ENCODE measurements at places on chromosomes 2 and 18. TPM values are rescaled to one million over a fixed set of nuclear protein-coding genes. Genes with fewer than 3 reads are reported as not detected.

DNA sequence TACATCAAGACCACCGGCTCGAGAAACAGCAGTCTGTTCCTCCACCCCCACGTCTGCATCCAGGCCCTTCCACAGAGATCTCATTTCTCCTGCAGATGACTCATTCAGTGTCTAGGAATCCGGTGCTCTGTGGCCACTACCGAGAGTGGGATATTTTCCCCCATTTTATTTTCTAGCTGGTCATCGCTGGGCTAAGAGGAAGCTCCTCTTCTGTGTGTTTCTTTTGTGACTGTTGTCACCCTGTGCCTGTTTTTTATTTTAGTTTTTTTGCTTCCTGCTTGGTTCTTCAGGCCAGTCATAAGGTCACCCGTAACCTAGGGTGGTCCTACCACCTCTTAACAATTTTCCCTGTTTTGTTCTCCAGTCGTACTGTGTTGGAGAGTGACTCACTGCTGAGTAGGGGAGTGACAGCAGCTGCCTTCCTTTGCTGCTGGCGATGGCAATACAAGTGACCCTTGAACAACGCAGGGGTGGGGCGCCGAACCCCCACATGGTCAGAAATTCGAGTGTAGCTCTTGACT is 6.7 kb downstream of the RAMP1 start:
- H3K27me3 ChIP-seq: no peaks in the 10 kb centered on the region
- H3K4me3 ChIP-seq: no peak overlapping the region
- peaks cover 23% of the 10 kb centered on the region for H3K4me1 ChIP-seq

DNA sequence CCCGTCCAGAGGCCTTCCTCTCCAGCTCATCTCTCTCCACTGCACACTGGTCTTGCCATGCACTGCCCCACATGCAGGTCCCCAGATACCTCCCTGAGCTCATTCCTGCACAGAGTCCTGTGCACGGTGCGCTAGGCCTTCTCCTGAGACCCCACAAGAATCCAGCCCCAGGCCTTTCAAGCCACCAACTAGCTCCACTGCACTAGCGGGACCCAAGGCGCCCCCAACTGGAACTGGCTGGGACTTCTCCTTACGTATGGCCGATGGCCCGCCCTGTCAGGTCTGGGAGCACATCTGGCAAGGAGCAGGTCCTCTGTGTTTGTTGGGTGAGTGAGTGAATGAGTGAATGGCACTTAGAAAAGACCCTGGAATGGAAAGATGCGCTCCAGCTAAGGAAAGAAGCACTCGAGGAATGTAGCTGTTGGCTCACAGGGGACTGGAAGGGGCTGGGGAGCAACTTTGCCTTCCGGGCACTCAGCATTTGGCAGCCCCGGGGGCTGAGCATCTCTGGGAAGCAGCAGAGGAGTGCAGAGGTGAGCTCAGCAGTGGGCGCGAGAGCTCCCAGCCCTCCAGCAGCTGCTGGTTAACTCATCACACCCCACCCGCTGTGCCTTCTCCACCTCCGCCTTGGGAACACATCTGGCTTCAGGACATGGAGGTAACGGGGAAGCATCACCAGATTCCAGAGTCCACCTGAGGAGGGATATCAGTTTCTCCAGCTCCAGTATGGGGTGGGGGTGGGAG is 223.1 kb downstream of the GLI2 start:
- no peak for DNase-seq
- H3K36me3 ChIP-seq: peaks cover 68% of the 10 kb centered on the region
- no peak overlapping the region for H3K27ac ChIP-seq
- no peak overlapping the region for H3K4me3 ChIP-seq
- peaks cover 4% of the 10 kb centered on the region for H3K4me1 ChIP-seq
- H3K27me3 ChIP-seq: no peaks in the 10 kb centered on the region

- no peak for DNase-seq
- no peaks in the 10 kb centered on the region for H3K27me3 ChIP-seq
- no peak overlapping the region for H3K4me3 ChIP-seq
- no peaks in the 10 kb centered on the region for H3K36me3 ChIP-seq
- H3K27ac ChIP-seq: no peak overlapping the region
Measured at GRCh38 chr18:3620146-3621119, 170.5 kb downstream of the TGIF1 start.

- H3K36me3 ChIP-seq: no peaks in the 10 kb centered on the region
- H3K27me3 ChIP-seq: no peaks in the 10 kb centered on the region
- no peak overlapping the region for H3K4me3 ChIP-seq
- peak overlapping the region; percentile 10 for H3K27ac ChIP-seq
Measured at GRCh38 chr2:26008851-26009566, 24.9 kb upstream of the RAB10 start.

DNA sequence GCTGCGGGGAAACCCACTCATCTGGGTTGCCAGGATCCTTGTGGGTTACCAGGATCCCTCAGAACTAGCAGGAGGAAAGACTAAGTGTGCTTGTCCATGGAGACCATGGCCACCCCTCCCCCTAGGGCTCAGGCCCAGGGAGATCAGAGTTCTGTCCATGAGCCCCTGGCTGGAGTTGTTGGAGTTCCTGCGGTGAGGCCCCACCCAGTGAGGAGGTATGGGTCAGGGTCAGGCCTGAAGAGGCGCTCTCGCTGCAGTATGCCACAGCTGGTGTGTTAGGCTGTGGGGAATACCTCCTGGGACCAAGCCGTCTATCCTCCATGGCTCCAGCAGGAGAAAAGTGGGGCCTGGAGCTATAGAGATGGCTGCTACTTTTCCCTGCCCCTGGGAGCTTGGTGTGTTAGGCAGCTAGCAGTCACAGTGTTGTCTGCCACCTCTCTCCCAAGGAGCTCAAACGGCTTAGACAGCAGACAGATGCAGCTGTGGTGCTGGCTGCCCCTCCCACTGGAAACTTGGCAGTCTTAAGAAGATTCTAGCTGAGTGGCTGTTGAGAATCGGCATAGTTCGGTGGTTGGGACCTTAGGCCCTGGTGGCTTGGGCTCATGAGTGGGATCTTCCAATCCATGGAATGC is 240.3 kb upstream of the CELF4 start:
- no peak overlapping the region for H3K4me3 ChIP-seq
- no peaks in the 10 kb centered on the region for H3K4me1 ChIP-seq
- no peak overlapping the region for H3K27ac ChIP-seq
- H3K27me3 ChIP-seq: no peaks in the 10 kb centered on the region

DNA sequence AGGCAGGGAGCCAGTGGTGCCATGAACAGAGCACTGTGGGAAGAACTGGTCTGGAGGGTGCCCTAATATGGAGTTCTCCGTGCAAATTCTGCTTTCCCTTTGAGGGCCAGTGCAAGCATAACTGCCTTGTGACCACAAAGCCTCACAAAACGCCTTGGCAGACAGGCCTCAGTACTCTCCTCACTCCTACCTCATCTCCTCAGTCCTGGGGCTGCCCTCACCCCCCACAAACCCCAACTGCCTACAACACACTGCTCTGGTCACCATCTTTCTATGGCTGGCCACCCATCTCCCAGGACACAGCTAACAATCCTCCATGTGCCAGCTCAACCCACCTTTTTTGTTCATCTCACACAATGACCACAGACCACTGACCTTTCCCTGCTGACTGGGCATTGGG is 8.9 kb downstream of the COX5B start:
- H3K4me1 ChIP-seq: no peaks in the 10 kb centered on the region
- H3K27me3 ChIP-seq: no peaks in the 10 kb centered on the region
- DNase-seq: no peak
- H3K27ac ChIP-seq: no peak overlapping the region

DNA sequence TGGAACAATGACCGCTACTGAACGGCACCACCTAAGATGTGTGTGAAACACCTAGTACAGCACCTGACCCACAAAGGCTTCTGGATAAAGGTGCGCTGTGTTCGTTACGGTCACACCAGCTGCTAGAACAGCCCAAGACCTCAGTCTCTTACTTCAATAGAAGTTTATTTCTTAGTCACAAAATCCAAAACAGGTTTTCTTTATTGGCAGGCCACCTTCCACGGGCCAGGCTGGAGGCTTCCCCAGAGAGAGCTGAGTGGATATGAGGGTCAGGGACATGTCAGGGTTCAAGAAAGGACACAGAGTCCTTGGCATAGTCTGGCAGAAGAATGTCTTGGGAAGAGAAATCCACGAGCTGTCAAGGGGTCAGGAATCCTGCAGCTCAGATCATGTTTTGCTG is 92.2 kb downstream of the COL6A3 start:
- peak overlapping the region; percentile 96 for H3K27ac ChIP-seq
- no peak overlapping the region for H3K4me3 ChIP-seq
- H3K36me3 ChIP-seq: peaks cover 42% of the 10 kb centered on the region

DNA sequence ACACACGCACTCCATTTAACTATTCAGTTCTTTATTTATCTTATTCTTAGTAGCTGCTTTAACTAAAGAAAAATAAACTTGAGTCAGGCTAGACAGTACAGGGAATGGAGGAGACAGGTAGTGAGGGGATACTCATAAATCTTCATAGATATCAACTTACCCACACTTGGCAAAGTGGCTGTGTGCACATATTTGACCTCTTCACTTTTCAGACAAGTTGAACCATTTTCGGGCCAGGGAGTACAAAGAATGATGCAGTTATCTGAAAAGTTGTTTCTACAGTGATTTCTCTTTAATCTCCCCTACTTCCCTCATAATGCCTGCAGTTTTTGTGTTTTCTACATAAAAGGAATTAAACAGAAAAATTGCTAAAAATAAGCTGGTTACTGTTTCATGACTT is 307.5 kb downstream of the GULP1 start:
- H3K4me3 ChIP-seq: no peak overlapping the region
- H3K36me3 ChIP-seq: no peaks in the 10 kb centered on the region
- DNase-seq: peak; percentile 8
- no peak overlapping the region for H3K27ac ChIP-seq
- H3K27me3 ChIP-seq: no peaks in the 10 kb centered on the region
- H3K4me1 ChIP-seq: peaks cover 2% of the 10 kb centered on the region

- H3K4me3 ChIP-seq: no peak overlapping the region
- H3K4me1 ChIP-seq: peaks cover 16% of the 10 kb centered on the region
- DNase-seq: peak; percentile 91
- peak overlapping the region; percentile 71 for H3K27ac ChIP-seq
Measured at GRCh38 chr18:8701546-8702118, 3.7 kb upstream of the MTCL1 start.

DNA sequence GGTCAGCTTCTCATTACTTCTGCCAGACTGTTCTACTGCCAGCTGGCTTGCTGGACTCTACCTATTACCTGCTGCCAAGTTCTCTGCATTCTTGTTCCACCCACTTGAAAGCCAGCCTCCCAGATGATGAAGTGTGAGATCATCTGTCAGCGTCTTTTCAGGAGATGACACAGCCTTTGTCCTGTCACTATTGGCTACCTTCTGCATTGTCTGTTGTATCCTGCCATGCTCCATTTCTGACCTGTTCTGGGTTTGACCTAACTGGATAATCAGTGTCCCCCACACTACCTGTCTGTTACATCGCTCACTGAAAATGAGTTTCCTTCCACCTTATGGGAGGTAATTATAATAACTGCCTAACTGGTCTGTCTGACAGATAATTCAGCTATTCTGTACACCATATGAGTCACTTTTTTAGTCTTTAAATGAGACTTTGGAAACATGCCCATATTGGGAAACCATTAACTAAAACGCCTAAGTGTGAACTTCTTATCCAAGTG is 520.6 kb downstream of the METTL4 start:
- H3K36me3 ChIP-seq: no peaks in the 10 kb centered on the region
- no peaks in the 10 kb centered on the region for H3K27me3 ChIP-seq
- H3K4me3 ChIP-seq: no peak overlapping the region
- DNase-seq: no peak

GRCh38 chr2:48347712-48348111 is 182.2 kb upstream of the STON1 start:
- H3K27ac ChIP-seq: no peak overlapping the region
- peaks cover 3% of the 10 kb centered on the region for H3K36me3 ChIP-seq
- H3K27me3 ChIP-seq: no peaks in the 10 kb centered on the region

DNA sequence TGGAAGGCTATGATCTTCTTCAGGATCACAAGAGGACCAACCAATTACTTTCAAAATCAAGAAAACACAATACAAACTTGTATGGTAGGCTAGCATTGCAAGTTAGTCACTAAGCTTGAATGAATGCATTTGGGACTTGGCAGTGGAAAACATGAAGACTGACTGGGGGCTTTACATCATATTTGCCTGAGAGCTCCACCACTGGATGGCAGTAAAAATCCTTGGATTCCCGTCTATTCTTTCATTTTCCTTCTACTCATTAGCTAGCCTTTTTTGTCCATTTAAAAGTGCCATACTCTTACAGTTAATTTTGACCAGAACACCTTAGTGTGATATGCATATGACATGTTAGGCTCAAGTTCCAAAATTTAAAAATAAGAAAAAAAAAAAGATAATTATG is 63.5 kb upstream of the RASGRP3 start:
- no peaks in the 10 kb centered on the region for H3K36me3 ChIP-seq
- H3K4me1 ChIP-seq: peaks cover 5% of the 10 kb centered on the region
- H3K27me3 ChIP-seq: no peaks in the 10 kb centered on the region
- H3K4me3 ChIP-seq: no peak overlapping the region
- peak; percentile 76 for DNase-seq

DNA sequence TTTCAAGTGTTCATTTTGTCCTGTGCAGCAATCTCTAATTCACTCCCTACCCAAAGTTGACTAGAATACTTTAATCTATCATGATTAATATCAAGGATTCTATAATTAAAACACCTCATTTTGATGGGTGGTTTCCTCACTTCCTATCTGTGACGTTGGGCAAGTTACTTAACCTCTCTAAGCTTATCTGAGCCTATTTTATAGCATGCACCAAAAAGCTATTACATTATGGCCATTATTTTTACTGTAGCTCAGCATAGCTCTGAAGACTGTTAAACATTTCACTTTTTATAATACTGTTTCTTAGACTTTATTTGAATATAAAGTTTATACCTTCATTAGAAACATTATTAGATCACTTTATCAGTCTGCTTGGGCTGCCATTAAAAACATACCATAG is 579.6 kb upstream of the NXPH2 start:
- no peak overlapping the region for H3K27ac ChIP-seq
- H3K27me3 ChIP-seq: no peaks in the 10 kb centered on the region
- no peak for DNase-seq
- no peaks in the 10 kb centered on the region for H3K4me1 ChIP-seq

DNA sequence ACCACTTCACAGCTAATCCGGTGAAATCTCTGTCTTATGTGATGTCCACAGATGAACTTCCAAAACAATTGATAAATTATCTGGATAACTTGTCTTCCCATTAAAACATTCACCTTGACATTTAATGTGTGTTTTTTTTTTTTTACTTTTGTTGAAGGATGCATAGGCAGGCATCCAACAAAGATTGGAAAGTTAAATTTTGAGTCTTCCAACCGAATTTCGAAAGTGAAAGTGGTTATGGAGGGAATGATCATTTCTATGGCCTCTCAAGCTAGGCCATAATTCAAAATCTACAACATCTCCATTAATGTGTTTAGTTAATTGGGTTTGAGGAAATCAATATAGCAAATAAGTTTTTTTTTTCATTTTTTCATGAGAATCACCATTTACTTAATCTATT is 1495.5 kb upstream of the ACVR2A start:
- no peaks in the 10 kb centered on the region for H3K36me3 ChIP-seq
- no peak for DNase-seq
- no peak overlapping the region for H3K4me3 ChIP-seq
- H3K27ac ChIP-seq: no peak overlapping the region

GRCh38 chr2:29072971-29073725 is 1.2 kb downstream of the PCARE start:
- no peaks in the 10 kb centered on the region for H3K4me1 ChIP-seq
- no peak overlapping the region for H3K4me3 ChIP-seq
- DNase-seq: no peak
- no peaks in the 10 kb centered on the region for H3K36me3 ChIP-seq
- no peak overlapping the region for H3K27ac ChIP-seq

MOGAT1 gene
- not detected for total RNA-seq

INHA gene
- not detected for total RNA-seq

SLC19A3 gene
- total RNA-seq: not detected

CYS1 gene
- total RNA-seq: under 0.01 TPM

RSAD2 gene
- total RNA-seq: not detected

AQP12A gene
- total RNA-seq: not detected

LRRTM1 gene
- not detected for total RNA-seq

SERPINB4 gene
- not detected for total RNA-seq

GALNT14 gene
- not detected for total RNA-seq

TACR1 gene
- under 0.01 TPM for total RNA-seq

GYPC gene
- total RNA-seq: 53.6 TPM

TMEM17 gene
- total RNA-seq: 1.3 TPM
